Endodermal cell (in vitro differentiated cells): ENCODE measurements at places on chromosomes 6 and 20. TPM values are rescaled to one million over a fixed set of nuclear protein-coding genes. Genes with fewer than 3 reads are reported as not detected.

Gene KCNK5
- total RNA-seq = 24.0 and 29.8 TPM in 2 replicates

Gene NELFE
- 92.5 to 132 TPM (median 128 TPM) in 3 replicates for total RNA-seq

Gene TRAPPC3L
- total RNA-seq = not detected in 3 replicates

Gene SSTR4
- 0.40 to 0.44 TPM in 2 of 3 replicates, not detected in the other for total RNA-seq
